ENCODE measurements at places on chromosomes 3 and 15.

- DNase-seq = no peak
Measured at GRCh38 chr3:76585794-76586392, 454.0 kb upstream of the ROBO2 start.

- no peak for DNase-seq
Measured at GRCh38 chr3:106533093-106533787, 664.4 kb upstream of the CBLB start.

- DNase-seq = no peak
Measured at GRCh38 chr3:133856316-133856715, 39.4 kb downstream of the RAB6B start.

- DNase-seq = no peak
Measured at GRCh38 chr3:63385629-63386028, 107.5 kb downstream of the SYNPR start.

Measured in EL (cell line).